ENCODE measurements at places on chromosomes 7 and 10.
A peak's percentile ranks its signal among the peaks of the same experiment; 100 is the strongest.

DNA sequence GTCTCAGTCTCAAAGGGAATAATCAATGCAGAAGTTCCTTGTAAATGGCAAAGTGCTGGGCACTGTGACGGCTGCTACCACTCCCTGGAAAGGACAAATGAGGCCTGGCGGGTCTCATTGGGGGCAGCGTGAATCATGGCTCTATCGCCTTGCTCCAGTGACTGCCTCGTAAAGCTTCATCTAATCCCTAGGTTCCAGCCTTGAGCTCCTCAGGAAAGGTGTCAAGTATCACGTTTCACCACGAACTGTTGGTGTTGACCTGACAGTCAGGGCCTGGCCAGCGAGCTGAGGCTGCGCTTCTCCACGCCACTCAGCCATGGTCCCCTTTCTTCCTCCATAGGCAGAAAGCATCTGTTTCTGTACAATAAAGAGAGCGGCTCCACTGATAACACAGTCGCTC is 126.7 kb upstream of the ZNF32 start:
- DNase-seq = no peak

DNA sequence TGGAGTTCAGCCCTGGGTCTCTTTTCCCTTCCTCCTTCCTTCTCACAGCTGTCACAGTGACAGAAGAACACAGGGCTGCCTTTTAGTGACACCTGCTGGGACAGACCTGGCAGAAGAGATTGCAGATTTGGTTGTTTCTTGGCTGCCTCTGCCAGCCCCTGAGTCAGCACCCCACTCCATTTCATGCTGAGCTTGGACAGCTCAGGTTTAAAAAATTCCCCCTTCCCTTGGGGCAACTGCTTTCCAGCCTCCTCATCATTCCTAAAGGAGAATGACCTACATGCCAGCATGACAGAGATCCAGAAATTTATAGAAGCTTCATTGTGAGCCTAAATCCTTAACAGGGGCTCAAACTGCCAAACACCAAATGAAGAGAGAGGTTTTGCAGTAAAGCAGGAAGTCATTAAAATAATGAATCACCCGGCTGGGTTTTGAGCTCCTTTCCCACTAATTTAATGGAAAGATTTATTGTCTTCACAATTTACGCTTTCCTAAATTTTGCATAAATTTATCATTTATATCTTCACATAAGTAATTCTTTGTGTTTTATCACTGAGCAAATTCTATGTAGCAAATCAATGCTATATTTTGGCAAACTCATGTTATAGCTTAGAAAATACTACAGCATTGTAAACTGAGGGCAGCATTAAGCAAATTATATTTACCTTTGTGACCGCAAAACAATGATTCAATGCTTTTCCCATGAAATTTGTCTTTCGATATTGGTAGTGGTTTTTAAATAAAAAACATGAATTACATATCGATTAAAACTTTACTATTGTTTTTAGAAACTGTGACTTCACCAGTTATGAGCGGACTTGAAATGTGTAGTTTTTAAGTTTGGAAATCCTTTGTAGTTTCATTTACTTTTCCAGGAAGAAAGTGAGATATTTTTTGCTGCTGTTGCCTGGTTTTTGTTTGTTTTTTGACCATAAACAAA is 399.5 kb upstream of the ANKRD30A start:
- peak; percentile 29 for DNase-seq

- no peak for DNase-seq
Observed at GRCh38 chr10:63763744-63764143, 242.5 kb downstream of the REEP3 start.

- peak; percentile 52 for DNase-seq
Observed at GRCh38 chr7:157490465-157490912, 153.7 kb downstream of the DNAJB6 start.

- DNase-seq = no peak
Observed at GRCh38 chr7:71566376-71566775, 434.4 kb downstream of the GALNT17 start.

- no peak for DNase-seq
Observed at GRCh38 chr10:15112657-15113056, 15.5 kb downstream of the RPP38 start.

DNA sequence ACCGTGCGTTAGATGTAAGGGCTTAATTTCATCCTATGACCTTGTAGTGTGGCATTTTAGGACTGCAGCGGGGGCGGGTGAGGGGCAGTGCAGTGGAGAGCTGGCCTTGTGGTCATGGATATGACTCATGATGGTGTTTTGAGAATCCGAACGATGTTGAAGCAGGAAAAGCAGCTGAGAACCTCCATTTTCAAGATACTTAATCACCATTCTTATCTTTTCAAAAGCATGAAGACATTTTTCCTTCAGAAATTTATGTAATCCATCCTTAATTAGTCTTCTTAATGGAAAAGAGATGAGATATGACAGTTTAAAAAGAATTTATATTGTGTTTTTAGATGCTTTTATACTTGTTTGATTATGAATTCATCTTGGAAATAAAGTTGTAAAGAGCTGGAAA is 9.6 kb downstream of the ATP5F1C start:
- no peak for DNase-seq

DNA sequence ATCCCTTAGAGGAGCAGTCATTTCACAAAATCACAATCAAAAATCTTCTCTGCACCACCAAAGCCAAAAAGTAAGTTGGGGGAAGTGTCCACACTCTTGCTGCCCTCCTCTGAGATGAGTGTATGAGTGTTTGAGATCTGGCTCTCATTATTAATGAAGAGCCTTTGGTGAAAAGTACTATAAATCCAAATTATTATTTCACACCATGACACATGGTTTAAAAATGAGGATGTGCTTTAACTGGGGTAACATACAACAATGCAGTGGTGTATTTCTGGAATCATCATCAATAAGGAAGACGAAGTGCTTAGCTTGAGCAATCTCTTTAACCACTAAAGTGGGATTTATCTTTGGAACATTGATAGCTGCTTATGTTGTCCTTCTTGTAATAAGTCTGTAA is 114.2 kb upstream of the ADAM12 start:
- no peak for DNase-seq

DNA sequence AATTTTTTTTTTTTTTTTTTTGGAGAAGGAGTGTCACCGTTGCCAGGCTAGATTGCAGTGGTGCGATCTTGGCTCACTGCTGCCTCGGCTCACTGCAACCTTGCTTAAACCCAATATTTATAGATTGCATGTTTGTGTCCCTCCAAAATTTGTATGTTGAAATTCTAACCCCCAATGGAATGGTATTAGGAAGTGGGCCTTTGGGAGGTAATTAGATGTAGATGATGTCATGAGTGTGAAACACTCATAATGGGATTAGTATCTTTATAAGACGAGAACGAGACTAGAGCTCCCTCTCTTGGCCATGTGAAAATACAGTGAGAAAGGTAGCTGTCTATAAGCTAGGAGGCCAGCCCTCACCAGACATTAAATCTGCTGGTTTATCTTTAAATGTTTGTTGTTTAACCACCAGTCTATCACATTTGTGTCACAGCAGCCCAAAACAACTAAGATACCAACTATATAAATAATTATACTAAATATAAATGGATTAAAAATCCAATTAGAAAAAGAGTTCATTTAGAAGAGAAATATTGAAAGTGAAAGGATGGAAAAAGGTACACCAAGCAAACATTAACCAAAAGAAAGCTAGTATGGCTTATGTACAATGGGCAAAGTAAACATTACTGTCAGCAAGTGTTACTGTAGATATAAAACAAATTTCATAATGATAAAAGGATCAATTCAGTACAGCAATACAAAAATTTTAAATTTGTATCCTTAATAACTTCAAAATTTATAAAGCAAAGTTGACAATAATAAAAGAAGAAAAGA is 9.3 kb downstream of the TCAF1 start:
- DNase-seq = peak; percentile 86

DNA sequence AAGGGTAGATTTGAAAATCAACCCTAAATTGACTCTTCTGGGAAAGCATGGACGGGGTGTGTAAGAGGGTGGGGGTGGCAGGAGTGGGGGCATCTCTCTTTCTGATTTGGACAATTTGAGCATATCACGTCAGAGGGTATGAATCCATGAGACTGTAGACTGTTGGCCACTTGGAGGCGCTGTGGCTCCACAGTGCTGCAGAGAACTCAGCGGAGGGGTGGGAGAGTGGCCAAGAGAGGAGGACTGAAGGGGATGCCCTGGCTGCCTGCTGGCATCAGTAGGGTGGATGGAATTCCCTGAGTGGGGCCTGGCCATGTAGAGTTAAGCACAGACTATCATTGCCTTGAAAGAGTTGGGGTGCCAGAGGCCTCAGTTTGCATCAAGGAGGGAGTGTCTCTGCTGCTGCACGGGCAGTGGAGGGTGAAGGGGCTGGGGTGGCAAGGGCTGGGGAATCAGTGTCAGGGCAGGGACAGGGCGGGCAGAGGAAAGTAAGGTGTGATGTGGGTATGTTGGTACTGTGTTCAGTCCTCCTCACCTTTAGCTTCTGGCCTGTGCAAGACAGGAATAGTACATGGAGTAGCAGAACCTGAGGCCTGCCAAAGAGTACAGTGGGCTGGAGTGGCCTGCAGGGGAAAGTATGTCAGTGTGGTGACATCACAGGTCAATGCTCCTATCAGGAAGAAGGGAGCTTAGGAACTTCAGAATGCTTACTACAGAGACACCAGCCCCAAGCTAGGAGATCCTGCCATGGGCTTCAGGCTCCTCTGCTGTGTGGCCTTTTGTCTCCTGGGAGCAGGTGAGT is 133.5 kb upstream of the PRSS58 start:
- peak; percentile 66 for DNase-seq
